Vagina (tissue), 2 donors: ENCODE measurements at places on chromosomes 12 and 14.

DNA sequence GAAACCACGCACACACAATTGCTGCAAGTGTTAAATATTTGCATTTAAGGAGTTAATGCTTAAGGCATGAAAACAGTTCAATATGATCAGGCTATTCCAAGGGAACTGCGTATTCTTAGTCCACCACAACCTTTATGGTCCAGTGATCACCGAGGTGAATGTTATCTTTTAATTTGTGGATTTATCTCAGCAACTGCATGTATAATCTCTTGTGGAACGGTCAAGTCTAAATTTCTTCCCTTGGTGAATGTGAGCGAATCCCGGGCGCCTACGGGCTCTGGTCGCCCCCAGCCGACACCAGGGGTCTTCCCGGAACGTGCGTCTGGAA, 999 bp upstream of the AK7 start:
- no peak for DNase-seq

- no peak for DNase-seq
Measured at GRCh38 chr12:67671419-67671818, 22.9 kb downstream of the DYRK2 start.

DNA sequence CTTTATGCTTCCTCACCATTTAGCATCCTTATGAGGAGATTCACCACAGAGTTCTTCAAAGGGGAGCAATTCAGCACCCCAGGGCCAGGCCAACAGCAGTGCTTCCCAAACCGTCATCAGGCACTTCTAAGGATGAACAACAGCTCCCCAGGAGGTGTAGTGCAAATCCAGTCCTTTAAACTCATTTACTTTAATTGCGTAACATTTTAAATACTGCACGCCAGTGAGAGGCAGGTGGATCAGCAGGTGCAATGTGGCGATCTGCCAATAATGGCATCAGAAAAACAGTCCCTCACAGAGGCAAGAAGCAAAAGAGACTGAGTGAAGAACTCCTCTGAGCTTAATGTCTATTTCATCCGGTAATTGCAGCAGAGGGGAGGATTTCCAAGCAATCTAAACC, 770.9 kb upstream of the FOXG1 start:
- DNase-seq = no peak

DNA sequence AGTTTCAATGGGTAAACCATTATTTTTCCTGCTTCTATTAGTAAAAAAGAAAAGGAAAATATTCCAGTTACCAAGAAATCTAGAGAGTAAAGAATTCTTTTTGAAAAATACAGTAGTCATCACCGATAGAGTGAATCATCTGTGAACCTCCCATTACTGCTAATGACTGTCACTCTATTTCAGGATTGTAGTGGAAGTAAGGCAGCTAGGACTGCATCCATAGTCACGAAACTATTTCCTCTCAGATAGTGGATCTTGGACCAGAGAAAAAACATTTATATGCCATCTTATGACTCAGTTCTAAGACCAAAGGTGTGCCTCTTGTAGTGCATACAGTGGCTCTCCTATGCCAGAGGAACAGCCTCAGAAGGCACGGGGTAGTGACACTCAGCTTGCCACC, 173.9 kb upstream of the PLEKHA5 start:
- DNase-seq = no peak

GRCh38 chr14:102848830-102849525, 71.7 kb downstream of the TRAF3 start:
- no peak for DNase-seq

- DNase-seq = no peak
Measured at GRCh38 chr12:89863493-89863938, 154.9 kb upstream of the ATP2B1 start.

GRCh38 chr12:95114766-95115405, 41.5 kb upstream of the NR2C1 start:
- DNase-seq = no peak

DNA sequence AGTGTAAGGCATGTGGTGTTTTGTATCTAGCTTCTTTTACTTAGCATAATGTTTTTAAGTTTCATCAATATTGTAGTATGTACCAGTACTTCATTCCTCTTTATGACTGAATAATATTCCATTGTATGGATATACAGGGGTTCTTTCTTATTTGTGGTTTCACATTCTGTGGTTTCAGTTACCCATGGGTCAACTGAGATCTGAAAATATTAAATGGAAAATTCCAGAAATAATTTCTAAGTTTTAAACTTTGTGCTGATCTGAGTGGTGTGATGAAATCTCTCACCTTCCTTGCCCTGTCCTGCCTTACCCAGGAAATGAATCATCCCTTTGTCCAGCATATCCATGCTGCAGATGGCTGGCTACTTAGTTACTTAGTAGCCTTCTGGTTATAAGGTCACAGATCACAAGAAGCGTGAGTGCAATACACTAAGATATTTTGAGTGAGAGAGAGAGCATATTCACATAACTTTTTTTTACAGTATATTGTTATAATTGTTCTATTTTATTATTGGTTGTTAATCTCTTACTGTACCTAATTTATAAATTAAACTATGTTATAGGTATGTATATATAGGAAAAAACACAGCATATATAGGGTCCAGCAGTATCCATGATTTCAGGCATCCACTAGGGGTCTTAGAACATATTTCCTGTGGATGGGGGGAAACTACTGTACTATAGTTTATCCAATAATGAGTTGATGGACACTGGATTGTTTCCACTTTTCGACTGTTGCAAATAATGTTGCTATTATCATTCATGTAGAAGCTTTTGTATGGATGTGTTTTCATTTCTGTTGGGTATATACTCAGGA, 59.6 kb upstream of the LRTM2 start:
- DNase-seq = no peak

- no peak for DNase-seq
Measured at GRCh38 chr12:100375038-100375735, 18.3 kb downstream of the SLC17A8 start.

DNA sequence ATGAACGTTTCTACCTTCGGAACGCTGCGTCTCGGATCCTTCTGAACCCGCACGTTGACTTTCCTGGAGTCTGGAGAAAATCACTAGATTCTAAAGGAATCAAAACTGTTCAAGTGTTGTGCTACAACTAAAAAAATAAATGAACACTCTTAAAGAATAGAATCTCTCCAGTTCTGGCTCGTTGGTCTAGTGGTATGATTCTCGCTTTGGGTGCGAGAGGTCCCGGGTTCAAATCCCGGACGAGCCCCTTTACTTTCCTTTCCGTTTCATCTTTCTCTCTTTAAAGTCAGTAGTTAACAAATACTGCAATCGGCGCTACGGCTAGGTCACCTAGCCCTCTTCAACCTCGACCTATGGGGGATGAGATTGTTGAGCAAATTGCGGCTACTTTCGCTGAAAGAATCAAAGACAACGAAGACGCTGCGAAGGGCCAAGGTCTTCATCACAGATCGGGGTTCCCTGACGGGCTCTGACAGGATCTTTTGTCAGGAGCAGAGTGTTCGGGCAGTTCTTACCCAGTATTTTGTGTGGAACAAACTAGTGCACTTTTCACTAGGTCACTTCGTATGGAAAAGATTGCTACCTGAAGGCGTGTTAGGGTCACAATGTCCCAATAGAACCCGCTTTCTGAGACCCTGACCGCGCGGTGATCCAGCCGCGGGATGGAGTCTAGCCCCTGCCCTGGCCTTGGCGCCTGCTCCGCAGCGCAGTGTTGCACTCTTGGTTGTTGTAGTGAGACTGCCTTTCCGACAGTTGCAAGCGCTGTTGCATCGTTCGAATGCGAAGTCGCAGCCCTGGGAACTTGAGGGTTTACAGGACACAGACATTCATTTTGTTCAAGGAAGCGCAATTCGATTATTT, 8.4 kb downstream of the OR6S1 start:
- no peak for DNase-seq

GRCh38 chr14:67746927-67747326, 45.2 kb downstream of the RDH12 start:
- DNase-seq = no peak

GRCh38 chr12:13442457-13442856, 245.9 kb downstream of the EMP1 start:
- DNase-seq = no peak

GRCh38 chr14:20623798-20624197, 17.7 kb downstream of the OR6S1 start:
- DNase-seq = no peak

GRCh38 chr12:123026094-123026853, 45.8 kb downstream of the ARL6IP4 start:
- no peak for DNase-seq

DNA sequence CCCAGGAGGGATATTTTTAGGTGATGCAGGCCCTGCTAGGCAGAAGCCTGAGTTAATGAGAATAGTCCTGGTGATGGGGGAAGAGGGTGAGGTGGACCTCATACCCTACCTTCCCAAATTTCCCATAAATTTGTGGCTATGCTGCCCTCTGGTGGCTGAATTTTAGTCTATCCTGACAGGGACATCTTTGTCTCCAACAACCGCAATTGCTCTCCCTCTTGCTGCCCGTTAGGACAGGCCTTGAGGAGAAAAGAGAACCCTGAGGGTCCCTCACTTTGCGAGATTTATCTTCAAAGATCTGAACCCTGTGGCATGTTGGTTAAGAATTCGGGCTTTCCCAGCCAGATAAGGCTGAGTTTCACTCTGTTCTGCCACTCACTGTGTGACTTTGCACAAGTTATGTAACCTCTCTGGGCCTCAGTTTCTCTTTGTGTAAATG, 9.8 kb upstream of the ZNF385A start:
- no peak for DNase-seq

DNA sequence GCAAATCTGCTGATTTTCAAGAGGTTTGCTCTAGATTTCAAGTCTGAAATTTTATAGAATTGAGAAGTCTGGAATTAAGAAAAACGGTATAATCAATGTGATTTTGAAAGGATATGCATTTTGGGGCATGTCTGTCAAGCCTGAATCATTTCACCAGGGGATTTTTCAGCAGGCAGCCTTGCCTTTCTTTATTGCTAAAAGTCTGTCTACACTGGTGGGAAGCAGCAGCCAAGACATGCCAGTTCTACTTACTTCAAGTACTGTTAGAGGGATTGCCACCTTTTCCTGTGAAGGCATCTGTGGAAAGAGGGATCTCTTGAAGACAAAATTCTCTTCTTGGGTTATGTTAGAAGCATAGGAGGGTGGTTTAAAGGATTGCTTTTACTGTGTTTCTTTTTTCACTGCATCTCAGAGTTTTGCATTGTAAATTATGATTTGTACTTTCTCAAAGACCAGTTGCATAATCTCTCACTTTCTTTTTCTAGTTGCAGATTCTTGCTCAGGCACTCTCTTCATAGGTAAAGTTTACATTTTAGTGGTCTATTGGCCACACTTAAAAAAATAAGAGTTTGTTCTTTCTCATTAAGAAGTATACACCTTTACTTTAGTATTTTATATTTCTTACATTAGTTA, 837.0 kb downstream of the GALC start:
- DNase-seq = no peak

DNA sequence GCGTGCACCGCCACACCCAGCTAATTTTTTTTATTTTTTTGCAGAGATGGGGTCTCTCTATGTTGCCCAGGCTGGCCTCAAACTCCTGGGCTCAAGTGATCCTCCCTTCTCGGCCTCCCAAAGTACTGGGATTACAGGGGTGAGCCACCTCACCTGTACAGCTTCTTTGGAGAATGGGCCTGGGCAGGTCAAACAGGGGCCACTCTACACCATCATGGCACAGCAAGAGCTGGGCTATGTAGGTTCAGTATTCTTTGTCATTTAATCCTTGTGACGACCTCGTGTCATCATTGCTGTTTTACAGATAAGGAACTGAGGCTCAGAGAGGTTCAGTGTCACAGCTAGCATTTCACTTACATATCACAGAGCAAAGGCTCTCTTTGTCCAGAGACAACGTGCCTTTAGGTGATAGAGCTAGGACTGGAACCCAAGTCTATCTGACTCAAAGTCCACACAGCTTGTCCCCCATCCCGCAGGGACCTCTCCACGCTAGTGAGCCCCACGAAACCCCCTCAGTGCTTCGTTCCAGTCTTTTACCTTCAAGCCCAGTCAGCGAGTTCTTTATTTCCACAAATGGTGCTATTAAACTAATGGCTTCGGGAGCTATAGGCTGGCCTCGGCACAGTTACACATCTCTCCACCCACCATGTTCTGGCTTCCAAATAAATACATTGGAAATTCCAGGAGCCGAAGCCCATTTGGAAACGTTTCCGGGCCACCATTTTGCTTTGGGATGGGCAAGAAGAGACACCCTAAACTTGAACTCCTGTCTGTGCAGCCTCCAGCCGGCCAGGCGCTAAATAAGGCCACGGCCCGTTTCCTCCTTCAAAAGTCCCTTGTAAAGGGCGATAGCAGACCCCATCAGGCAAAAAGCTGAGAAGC, 660 bp upstream of the MAP1LC3B2 start:
- DNase-seq = no peak

DNA sequence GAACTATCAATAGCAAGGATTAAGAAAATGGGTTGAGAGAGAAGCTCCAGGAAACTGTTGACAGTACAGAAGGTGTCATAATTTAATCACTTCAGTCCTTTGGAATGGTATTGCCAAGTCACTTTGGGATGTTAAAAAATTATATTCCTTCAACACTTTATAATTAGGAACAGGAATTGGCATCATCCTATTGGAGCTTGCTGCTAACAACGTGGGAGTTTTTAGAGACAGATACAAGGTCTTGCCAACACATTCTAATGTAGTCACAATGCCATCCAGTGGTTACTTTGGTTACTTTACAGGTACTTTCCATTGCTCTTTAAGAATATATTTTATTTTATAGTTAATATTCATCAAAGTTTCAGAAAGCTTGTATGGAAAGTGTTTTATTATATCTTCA, 310.1 kb downstream of the SYT1 start:
- no peak for DNase-seq

GRCh38 chr14:24837280-24838046, 203.5 kb upstream of the GZMB start:
- no peak for DNase-seq

DNA sequence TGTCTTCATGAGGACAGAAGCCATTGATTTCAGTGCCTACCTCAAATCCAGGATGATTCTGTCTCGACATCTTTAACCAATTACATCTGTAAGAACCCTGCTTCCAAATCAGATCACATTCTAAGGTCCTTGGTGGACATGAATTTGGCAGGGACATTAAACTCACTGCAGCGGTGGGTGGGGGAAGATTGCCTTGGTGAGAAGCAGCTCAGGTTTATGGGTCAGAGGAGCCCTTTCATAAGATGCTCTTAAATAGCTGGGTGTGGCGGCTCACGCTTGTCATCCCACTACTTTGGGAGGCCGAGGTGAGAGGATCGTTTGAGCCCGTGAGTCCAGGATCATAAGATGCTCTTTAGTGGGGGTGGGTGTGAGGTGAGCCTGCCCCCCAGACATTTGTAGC, 42.9 kb downstream of the ELK3 start:
- DNase-seq = no peak

GRCh38 chr12:121748571-121749265, 36.2 kb downstream of the TMEM120B start:
- DNase-seq = no peak

- no peak for DNase-seq
Measured at GRCh38 chr12:215116-215515, 1.2 kb upstream of the SLC6A12 start.

DNA sequence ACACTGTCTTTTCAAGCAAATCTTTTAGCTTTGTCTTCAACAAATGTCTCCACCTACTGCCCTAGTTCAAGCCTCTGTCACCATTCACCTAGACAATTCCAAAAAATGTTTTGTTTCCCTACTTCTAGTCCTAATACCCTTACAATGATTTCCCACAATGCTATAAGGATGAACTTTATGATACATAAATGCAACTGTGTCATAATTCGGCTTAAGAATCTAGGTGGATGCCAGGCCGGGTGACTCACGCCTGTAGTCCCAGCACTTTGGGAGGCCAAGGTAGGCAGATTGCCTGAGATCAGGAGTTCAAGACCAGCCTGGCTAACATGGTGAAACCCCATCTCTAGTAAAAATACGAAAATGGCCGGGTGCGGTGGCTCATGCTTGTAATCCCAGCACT, 20.7 kb upstream of the CREBL2 start:
- DNase-seq = no peak

- DNase-seq = no peak
Measured at GRCh38 chr12:130827432-130827831, 11.6 kb downstream of the STX2 start.
